ENCODE measurements at places on chromosomes 11 and 22.

DNA sequence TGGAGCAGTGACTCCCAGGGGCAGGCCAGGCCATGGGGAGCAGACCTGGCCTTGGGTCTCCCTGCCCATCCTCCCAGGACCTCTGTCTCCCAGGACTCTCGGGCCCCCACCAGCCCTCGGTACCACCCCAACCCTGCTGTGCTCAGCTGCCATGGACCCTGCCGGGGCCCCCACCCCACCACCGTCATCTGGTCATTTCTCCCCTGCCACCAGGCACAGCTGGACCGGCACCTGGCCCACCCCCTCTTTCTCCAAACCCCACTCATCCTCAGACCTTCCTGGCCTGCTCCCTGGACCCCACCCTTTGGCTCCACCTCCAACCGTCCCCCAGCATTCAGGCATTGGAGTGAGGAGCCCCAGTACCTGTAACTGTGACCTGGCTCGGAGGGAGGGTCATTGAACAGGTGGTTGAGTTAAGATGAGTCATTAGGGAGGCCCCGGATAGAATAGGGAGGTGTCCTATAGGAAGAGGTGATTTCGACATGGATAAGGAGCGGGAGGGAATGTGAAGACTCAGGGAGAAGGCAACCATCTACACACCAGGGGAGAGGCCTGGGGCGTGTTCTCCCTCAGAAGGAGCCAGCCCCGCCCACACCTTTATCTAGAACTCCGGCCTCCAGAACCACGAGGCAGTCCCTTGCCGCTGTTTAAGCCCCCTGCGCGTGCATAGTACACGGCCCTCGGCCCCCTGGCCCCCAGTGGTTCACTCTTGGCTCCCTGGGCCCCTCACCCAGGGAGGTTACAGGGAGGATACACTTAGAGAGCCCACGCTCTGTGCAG is 1395.9 kb downstream of the BRD1 start:
- DNase-seq: no peak

- peak; percentile 88 for DNase-seq
These were observed 20.6 kb downstream of the STARD10 start for GRCh38 chr11:72773291-72773690.

- no peak for DNase-seq
These were observed 848 bp downstream of the HEPN1 start for GRCh38 chr11:124919898-124920297.

DNA sequence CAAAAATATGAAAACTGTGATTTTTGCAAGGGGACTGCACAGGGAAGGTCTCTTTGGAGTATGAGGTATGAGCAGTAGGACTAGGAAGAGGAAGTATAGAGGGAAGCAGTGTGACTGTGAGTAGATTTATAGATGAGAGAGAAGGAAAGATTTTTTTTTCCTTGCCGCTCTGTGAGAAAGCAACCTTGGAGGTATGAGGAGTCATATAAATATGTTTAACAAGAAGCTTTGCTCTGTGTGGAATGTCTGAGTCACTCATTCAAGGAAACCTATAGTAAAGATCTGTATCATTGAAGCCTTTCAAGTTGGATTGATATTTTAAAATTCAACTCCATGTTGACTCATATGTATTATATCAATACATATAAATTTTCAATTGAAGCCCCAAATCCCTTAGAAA is 26.2 kb downstream of the DNHD1 start:
- DNase-seq: no peak

GRCh38 chr11:65084598-65085375 is 765 bp downstream of the ZFPL1 start:
- DNase-seq: no peak

GRCh38 chr11:112226831-112227401 is 688 bp downstream of the PTS start:
- DNase-seq: peak; percentile 27

- DNase-seq: no peak
These were observed 195.5 kb downstream of the EFCAB6 start for GRCh38 chr22:43616645-43617044.

DNA sequence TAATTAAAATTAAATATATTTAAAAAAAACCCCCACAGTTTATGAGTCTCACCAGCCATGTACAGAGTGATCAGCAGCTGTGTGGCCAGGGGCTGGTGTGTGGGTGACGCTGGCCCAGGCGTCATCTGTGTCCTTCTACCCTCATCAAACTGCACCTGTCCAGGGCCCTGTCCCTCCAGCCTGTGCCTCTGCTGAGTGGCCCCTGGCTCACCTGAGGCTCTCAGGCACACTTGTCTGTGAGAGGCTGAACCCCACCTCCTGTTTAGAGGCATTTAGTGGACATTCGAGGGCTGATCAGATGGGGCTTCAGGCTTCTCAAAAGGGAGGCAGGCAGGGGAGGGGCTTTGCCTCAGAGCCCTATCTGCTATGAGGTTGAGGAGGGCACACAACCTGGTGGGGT is 29.9 kb upstream of the SMIM38 start:
- no peak for DNase-seq

- no peak for DNase-seq
These were observed 35.8 kb downstream of the RRAS2 start for GRCh38 chr11:14323118-14323676.

DNA sequence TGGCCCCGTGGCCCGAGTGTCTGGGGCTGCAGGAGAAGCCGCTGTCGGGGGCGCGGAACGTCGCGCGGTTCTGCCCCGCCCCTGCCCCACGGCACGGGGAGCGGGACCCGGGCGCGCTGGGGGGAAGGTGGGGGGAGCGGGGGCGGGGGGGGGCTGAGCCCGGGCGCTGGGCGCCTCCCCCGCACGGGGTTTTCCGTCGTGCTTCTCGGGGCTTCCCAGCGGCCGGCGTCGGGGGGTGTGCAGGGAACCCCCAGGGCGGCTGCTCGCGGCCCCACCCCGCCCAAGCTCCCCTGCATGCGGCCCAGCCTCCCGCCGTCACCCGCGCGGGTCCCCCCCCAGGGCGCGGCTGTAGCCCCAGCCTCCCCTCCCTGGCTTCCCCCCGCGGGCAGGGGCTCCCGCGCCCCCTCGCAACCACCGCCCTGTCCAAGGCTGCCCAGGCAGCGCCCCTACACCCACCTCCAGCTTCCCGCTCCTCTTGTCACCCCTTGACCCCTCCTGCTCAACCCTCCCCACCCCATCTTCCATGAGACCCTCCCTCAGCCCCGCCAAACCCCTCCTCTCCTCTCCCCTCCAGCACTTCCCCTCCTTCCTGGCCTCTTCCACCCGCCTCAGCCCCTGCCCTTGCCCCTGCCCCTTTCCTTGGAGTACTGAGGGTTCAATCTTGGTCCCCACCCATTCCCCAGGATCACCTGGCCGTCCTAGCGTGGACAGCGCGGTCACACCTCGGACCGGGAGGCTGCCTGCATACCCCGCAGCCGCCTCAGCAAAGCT is 1.7 kb downstream of the IL17REL start:
- DNase-seq: peak; percentile 15

DNA sequence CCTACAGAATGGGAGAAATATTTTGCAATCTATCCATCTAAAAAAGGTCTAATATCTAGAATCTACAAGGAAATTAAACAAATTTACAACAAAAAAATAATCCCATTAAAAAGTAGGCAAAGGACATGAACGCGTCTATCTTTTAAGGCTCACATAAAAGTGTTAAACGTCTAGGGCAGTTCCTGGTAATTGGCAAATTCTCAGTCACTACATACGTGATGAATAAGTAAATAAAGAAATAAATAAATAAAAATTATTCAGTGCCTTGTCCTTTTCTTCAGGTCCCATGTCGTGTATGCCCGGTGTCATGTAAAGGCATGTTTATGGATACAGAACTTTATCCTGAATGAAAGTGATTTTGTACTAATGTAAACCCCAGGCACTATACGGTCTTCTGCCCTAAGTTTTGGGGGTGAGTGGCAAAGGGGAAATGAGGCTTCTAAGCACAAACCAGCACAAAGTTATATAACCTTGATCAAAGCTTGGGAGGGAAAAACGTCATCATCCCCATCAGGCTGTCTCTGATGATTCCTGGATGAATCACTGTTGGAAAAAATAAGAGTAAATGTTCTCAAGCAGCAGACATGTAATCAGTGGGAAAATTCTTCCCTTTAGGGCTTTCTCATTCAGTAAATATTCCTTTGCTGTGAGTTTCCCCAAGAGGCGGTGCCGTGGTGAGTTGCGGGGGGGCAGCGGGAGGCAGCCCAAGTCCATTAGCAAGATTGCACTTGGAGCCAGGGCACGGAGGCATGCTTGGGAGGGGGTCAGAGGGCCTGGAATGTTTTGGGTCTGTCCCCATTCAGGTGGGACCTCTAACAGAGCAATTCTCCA is 30.4 kb upstream of the MICAL2 start:
- DNase-seq: no peak

GRCh38 chr11:126084608-126084912 is 21.9 kb upstream of the CDON start:
- DNase-seq: no peak

- DNase-seq: no peak
These were observed 1276.1 kb downstream of the LRRC4C start for GRCh38 chr11:40183073-40184064.

- DNase-seq: no peak
These were observed 138.5 kb upstream of the NCAM1 start for GRCh38 chr11:112822478-112823274.

- DNase-seq: no peak
These were observed 9.5 kb upstream of the CREB3L1 start for GRCh38 chr11:46267930-46268329.

GRCh38 chr11:75677909-75678308 is 9.1 kb upstream of the MAP6 start:
- DNase-seq: no peak

GRCh38 chr22:48607901-48608662 is 1219.6 kb downstream of the BRD1 start:
- DNase-seq: no peak

DNA sequence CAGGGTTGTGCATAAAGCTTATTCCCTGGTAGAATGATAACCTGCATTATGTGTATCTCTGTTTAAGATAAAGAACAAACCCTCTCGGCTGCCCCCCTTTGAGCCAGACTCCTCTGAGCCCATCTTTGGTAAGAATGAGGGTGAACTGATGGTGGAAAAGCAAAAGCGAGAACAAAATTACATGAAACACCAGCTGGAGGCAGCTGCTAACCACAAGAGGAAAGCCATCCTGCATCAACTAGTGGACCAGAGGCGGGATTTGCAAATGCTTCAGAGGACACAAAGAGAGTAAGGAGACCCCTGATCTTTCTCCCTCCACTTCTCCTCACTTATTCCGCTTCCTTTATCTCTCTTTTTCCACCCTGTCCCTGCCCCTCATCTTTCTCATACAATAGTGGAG is 40.3 kb downstream of the CCDC81 start:
- no peak for DNase-seq

DNA sequence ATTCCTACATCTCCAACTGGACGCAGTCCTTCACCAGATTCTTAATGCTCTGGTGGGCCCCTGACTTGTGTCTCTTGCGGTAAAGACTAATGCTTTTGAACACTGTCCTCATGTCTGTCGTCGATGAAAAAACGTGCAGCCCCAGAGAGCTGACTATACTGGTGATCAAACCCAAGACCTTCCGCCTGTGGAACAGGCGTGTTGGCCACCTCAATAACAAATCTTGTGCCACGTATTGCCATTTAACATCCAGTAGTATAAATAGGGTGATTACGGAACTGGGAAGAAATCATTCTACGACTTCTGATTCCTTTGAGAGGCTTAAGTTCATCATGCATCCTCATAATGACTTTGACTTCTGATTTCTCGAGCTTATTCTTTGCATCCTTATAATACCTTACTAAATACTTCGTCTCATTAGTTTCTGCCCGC is 45.6 kb downstream of the OR4D9 start:
- no peak for DNase-seq

- no peak for DNase-seq
These were observed 36.4 kb upstream of the ACER3 start for GRCh38 chr11:76824083-76824939.

DNA sequence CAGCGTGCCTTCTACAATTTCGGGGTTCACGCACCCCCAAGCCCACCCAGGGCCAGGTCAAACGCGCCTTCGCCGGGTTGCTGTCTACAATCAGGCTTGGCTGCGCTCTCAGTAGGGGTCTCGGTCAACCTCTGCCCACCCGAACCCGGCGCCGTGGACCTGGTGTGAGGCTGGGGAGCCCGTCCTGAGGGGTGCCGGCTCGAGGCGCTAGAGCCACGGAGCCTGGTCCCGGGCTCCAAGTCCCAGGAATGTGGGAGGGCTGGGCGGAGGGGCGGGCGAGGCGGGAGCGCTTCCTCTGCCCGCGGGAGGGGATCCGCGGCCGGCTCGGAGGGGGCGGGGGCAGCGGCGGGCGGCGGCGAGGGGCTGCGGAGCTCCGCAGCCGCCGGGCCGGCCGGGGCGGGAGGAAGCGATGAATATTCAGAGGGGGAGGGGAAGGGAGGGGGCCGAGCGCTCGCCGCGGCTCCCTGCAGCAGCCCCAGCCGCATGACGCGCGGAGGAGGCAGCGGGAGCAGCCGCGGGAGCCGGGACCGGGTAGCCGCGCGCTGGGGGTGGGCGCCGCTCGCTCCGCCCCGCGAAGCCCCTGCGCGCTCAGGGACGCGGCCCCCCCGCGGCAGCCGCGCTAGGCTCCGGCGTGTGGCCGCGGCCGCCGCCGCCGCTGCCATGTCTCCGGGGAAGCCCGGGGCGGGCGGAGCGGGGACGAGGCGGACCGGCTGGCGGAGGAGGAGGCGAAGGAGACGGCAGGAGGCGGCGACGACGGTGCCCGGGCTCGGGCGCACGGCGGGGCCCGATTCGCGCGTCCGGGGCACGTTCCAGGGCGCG is at the start of gene PTPRJ:
PTPRJ (plus strand) TSS at position 472 of the 819 bp plus-strand sequence. CDS start 354 bp downstream, outside the sequence.
- peak; percentile 68 for DNase-seq

- DNase-seq: no peak
These were observed 5.5 kb upstream of the FOXRED2 start for GRCh38 chr22:36512333-36512732.

GRCh38 chr22:48327721-48328120 is 1500.0 kb downstream of the BRD1 start:
- DNase-seq: no peak

GRCh38 chr11:66864172-66864901 is 7.5 kb downstream of the LRFN4 start:
- DNase-seq: no peak

DNA sequence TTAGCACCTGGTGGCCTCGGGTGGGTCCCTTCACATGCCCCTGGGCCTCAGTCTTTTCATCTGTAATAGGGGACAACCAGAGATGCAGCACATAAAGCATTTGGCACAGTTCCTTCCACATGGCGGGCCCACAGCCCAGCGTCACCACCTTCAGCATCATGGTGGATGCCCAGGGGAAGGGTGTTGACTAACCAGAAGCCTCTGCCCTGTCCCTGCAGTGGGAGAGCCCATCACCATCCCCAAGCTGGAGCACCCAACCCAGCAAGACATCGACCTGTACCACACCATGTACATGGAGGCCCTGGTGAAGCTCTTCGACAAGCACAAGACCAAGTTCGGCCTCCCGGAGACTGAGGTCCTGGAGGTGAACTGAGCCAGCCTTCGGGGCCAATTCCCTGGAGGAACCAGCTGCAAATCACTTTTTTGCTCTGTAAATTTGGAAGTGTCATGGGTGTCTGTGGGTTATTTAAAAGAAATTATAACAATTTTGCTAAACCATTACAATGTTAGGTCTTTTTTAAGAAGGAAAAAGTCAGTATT is 14.8 kb upstream of the UVRAG start:
- no peak for DNase-seq

DNA sequence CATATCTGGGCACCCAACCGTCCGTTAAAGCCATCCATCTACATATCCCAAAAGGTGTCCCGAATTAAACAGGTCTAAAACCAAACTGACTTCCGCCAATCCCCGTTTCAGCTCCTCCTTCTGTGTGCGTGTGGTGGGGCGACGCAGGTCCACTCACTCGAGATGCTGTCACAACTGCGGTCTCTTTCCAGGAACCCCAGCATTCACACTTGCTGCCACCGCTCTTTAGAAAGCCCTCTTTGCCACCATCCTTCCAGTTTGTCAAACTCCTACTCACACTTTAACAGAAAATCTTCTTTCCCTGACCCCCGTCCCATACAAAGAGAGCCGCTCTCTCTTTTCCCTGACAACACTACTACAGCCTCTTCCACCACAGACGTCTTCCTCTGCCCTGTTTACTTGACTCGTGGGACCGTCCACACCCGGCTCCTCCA is 467 bp downstream of the ESS2 start:
- DNase-seq: no peak

Data from right hindlimb (tissue), 1 donor.